ENCODE measurements at places on chromosomes 16 and 17. TPM values are rescaled to one million over a fixed set of nuclear protein-coding genes. Genes with fewer than 3 reads are reported as not detected.

Gene SLC52A1
- 0.05 TPM for total RNA-seq

DNA sequence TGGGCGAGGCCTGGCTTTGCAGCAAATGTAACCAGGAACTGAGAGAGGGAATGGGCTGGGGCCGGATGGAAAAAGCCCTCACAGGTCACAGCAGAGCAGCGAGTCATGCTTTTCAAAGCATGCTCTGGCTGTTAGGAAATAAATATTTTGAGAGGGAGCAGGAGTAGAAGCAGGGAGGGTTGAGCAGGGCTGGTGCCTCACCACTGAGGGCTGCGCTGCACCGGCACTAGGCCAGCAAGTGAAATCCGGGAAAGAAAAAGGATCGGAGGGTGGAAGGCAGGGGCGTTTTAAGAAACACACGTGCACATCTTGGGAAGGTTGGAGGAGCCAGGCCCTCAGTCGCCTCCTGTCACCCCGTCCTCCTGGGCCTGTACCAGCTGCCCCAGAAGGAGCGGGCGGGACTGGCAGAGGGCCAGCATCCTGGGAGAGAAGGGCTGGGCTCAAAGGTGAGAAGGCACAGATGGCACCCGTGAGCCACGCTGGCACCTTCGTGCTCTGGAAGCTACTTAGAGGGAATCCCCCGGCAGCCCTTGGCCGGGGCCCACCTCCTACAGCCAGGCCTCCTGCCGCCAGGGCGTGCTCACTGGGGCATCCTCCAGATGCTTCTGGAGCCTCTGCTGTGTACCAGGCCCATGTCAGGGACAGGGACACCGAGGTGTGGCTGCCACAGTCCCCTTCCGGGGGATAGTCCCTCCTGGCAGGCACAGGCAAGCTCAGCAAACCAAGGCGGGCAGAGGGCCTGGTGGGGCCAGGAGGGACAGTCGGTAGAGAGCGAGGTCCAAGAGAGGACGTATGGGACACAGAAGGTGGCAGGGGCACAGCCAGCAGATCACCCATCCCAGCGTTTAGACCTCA lies 71.5 kb upstream of the PLCG2 start:
- DNase-seq: peak; percentile 37

DNA sequence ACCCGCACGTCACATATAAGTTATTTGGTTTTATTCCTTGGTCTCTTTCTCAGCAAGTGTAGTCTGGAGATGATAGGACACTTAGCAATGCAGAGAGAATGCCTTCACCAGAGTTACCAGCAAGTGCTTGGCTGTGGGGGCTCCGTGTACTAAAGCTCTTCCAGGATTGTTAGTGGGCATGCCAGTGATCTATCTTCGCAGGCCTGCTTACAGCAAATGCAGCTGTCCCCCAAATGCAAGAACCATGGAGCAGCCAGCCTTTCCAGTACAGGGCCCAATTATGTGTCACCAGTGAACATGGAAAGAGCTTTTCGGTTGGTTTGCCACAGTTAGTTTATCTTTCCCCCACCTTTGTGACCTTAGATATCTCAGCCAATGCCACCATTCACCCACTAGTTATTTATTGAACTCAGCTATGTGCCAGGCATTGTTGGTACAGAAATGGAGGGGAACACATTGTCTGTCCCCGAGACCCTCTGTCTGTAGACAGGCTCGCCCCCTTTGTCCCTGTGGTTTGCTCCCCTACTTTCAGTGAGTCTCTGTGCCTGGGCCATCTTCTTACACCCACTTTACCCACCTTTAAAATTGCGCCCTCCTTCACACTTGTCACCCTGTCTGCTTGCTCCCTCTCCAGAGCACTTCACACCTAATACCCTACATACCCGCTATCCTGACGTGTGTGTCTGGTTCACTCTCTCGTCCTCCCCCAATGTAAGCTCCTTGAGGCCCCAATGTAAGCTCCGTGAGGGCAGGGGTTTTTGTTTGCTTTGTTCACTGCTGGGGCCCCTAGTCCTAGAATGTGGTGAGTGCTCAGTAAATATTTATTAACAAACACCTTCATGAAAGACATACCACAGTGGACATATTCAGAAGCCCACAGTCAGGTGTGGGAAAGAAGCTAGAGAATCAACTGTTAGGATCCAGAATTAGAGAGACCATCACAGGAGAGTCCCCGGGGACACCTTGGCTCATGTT lies 13.3 kb downstream of the USP10 start:
- DNase-seq: no peak

- DNase-seq: peak; percentile 50
Observed at GRCh38 chr17:43839670-43840108, 6.7 kb upstream of the MPP3 start.

Data from A172 (cell line).